Naive B cell (primary cell): ENCODE measurements at places on chromosomes 11 and 22.

DNA sequence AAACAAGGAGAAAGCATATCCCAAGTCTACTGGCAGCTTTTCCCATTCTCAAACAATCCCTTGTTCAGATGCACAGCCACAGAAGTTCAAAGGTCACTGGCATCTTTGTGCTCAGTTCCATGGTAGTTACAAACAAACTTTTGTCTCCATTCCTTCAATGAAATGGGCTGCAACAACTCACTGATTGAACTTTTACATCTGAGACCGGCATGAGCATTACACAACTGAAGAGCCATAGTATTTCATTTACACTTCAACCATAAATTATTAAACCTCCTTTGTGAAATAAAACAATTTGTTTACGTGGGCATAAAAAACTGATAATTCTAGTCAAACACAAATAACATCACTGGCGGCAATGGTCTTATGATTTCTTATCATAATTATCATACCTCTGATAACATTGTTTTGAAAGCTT, 67.8 kb upstream of the ARHGAP32 start:
- no peaks in the 10 kb centered on the region for H3K36me3 ChIP-seq
- no peaks in the 10 kb centered on the region for H3K27me3 ChIP-seq
- no peak overlapping the region for H3K27ac ChIP-seq
- no peak overlapping the region for H3K4me3 ChIP-seq

- no peak for DNase-seq
- no peaks in the 10 kb centered on the region for H3K4me1 ChIP-seq
- no peaks in the 10 kb centered on the region for H3K36me3 ChIP-seq
- no peak overlapping the region for H3K4me3 ChIP-seq
- peaks cover 26% of the 10 kb centered on the region for H3K27me3 ChIP-seq
Measured at GRCh38 chr11:94725097-94725496, 43.1 kb upstream of the AMOTL1 start.

GRCh38 chr11:35424157-35424940, 5.0 kb upstream of the SLC1A2 start:
- H3K36me3 ChIP-seq: no peaks in the 10 kb centered on the region
- H3K27ac ChIP-seq: no peak overlapping the region
- H3K4me3 ChIP-seq: no peak overlapping the region
- peaks cover 9% of the 10 kb centered on the region for H3K4me1 ChIP-seq

DNA sequence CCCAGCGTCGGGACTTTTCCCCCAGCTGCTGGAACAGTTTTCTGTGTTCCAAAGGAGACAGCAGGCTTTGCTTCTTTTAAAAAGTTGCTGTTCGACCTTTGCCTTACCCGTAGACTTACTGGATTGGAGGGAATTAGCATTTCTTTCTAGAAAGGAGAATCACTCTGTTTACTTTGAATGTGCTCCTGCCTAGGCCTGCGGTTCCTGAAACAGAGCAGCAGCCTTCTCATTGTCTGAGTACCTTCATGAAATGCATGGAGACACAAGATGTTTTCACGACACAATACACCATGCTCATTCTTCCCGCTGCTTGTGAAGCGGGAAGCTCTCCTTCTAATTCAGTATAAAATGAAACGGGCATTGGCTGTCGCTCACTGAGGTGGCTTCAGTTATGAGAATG, 196.2 kb downstream of the TBC1D22A start:
- peaks cover 17% of the 10 kb centered on the region for H3K4me1 ChIP-seq
- no peaks in the 10 kb centered on the region for H3K27me3 ChIP-seq
- DNase-seq: no peak
- H3K4me3 ChIP-seq: no peak overlapping the region
- peaks cover 6% of the 10 kb centered on the region for H3K36me3 ChIP-seq

DNA sequence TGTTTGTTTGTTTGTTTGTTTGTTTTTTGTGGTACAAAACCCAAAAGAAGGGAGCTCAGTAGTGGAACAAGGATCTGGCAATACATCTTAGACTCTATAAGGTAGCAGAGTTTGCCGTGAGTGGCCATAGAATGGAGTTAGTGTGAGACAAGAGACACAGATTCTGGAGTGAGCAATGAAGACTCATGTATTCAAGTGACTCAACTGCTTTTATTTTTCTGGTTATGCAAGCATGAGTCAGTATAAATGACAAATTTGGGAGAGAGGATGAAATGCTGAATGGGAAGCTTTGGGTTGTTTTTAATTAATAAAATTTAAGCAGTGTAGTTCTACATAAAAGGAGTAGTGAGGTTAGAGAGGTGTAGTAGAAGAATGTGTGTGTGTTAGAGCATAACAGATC, 143.6 kb upstream of the ANO5 start:
- no peaks in the 10 kb centered on the region for H3K4me1 ChIP-seq
- no peak for DNase-seq
- H3K4me3 ChIP-seq: no peak overlapping the region

DNA sequence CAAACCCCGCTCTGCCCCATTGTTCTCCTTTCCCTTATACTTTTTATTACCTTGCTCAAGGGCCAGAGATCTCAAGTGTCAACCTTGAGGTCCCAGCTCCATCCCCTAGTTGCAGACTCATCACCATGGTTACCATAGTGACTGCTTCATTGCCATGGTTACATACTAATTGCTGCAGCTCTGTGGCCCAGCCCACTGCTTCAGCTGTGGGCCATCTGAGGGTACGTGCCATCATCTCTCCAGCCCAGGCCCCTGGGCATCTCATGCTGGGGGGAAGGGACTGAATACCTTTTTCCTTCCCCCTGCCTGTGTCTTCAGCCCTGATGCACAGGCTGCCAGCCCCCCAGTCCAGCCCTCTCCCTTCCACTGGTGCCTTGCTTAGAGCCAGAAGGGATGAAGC, 22.2 kb downstream of the TREH start:
- H3K27ac ChIP-seq: no peak overlapping the region
- no peak overlapping the region for H3K4me3 ChIP-seq
- H3K27me3 ChIP-seq: no peaks in the 10 kb centered on the region
- peaks cover 11% of the 10 kb centered on the region for H3K4me1 ChIP-seq
- no peak for DNase-seq
- no peaks in the 10 kb centered on the region for H3K36me3 ChIP-seq

- H3K27ac ChIP-seq: no peak overlapping the region
- H3K4me3 ChIP-seq: no peak overlapping the region
- peaks cover 74% of the 10 kb centered on the region for H3K4me1 ChIP-seq
- no peaks in the 10 kb centered on the region for H3K36me3 ChIP-seq
- no peak for DNase-seq
Measured at GRCh38 chr11:45155627-45156180, 9.3 kb downstream of the PRDM11 start.

- DNase-seq: no peak
- no peaks in the 10 kb centered on the region for H3K4me1 ChIP-seq
- H3K36me3 ChIP-seq: no peaks in the 10 kb centered on the region
- no peak overlapping the region for H3K4me3 ChIP-seq
Measured at GRCh38 chr11:131064373-131064991, 148.2 kb upstream of the SNX19 start.

- no peak overlapping the region for H3K27ac ChIP-seq
- no peak for DNase-seq
- no peak overlapping the region for H3K4me3 ChIP-seq
- H3K27me3 ChIP-seq: peaks cover 3% of the 10 kb centered on the region
- H3K36me3 ChIP-seq: no peaks in the 10 kb centered on the region
- H3K4me1 ChIP-seq: no peaks in the 10 kb centered on the region
Measured at GRCh38 chr11:100562128-100562527, 125.0 kb upstream of the ARHGAP42 start.

DNA sequence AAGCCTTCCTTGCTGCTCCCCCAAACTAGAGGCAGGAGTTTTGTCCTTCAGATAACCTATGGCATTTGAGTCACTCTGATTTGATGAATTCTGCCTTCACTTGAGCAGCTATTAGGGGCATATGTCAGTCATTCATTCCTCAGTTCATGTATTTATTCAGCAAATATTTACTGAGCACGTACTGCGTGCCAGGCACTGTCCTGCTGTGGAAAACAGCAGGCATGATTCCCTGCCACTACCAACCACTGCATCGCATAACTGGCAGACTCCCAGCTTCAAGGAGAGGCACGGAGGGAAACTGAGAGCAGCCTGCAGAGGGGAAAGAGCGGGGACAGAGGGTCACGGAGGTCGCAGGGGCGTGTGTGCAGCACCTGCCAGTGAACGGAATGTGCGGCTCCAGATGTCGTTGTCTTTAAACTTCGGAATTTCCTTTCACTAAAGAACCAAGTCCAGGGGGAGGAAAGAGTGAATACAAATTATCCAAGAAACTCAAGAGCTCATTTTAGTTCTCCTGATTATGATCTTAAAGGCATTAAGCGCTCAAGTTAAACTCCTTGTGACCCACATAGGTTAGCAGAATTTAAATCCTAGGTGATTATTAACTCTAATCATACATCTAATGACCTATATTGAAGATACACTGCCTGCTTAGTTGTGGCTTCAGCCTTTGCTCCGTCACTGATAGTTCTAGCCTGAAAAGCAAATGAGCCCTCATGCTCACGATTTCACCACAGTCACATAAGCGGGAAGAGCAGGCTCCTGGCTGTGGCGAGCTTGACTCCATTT, 12.6 kb downstream of the PPARA start:
- no peaks in the 10 kb centered on the region for H3K27me3 ChIP-seq
- H3K36me3 ChIP-seq: peaks cover 8% of the 10 kb centered on the region
- no peak overlapping the region for H3K4me3 ChIP-seq
- no peak for DNase-seq

DNA sequence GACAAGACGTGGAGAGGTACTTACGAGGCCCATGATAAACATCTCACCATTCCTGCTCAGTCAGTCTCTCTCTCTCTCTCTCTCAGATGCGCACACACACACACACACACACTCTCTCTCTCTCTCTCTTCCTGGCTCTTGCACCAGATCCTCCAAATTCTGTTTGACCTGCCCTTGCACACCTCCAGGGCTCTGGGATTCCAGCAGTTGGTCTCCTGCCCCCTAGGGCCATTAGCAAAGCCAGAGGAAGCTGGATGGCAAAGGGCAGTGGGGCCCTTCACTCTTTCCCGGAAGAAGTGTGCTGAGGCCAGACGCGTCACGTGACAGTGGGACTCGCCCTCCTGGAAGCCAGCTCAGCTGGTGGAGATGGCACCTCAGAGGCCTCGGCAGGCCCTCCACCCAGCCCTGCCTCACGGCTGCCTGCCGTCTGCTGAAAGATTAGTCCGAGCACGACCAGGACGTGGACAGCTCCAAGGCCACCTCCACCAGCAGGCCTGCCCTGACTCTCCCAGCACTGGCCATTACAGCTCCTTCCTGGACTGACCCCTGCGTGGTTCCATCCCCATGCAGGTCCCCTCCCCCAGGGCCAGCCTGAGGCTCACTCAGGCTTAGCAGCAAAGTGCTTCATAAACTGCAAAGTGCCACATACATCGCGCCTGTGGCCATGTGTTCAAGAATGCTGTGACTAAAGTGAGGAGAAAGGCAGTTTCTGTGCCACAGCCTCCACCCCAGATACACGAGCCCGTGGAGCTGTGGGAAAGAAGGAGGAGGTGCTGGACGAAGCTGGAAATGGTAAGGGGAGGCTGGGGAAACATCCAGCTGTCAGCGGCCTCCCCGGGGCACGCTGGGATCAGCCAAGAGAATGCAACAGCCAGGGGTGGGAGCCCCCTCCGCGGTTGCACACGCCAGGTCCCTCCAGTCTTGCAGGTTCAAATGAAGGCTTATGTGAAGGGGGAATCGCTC, 3.7 kb downstream of the PDGFB start:
- DNase-seq: no peak
- H3K36me3 ChIP-seq: no peaks in the 10 kb centered on the region
- H3K27ac ChIP-seq: no peak overlapping the region
